MM.1S (cell line): ENCODE measurements at places on chromosomes 5 and 9.

DNA sequence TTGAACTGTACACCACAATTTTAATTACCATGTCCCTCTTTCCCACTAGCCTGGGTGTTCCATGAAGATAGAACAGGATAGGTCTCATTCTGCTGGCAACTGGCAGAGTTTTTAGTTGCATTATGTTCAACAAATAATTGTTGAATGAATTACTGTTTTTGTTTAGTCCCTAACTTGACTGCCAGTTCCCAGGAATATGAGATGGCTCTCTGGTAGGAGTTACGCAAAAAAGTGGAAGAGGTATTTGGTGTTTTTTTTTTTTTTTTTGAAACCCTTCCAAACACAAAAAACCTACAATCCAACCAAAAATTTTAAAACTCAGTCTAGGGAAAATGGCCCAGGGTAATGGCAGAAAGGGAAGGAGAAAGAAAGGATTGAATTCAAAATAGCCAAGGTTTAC, 153.6 kb downstream of the GNAQ start:
- DNase-seq, result no peak

DNA sequence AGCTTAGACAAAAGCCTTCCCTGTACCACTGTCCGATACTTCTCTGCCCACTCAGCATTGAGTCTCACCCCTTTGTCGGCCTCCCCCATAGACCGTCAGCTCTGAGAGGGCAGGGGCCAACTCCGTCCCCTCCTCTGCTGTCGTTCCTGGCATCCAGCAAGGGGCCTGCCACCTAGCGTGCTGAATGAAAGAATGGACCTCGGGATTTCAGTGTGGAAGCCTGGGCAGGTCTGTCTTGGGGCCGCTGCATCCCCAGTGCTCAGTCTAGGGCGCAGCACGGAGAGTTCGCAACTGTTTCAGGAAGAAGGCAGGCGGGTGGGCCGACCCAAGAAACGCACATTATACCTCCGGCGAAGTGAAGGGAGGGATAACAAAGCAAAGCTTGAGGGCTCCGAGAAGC, 1.5 kb upstream of the TOR1B start:
- no peak for DNase-seq

GRCh38 chr5:78286290-78286689, 8.2 kb downstream of the AP3B1 start:
- DNase-seq, result no peak

DNA sequence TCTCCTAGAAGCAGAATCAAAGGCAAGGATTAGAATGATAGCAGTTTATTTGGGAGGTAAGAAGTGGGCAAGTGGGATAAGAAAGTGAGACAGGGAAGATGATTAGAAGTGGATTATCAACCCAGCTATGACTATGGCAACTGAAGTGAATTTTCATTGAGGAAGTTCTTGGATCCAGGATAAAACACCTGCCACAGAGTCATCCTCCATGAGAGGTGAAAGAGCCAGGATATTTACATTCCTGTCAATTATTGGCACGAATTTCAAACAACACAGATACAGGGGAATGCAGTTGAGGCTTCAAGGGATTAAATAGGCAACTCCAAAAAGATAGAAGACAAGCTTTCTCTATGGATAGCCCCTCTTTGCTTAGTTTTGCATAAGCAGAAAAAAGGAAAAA, 31.8 kb upstream of the ZNF366 start:
- no peak for DNase-seq

DNA sequence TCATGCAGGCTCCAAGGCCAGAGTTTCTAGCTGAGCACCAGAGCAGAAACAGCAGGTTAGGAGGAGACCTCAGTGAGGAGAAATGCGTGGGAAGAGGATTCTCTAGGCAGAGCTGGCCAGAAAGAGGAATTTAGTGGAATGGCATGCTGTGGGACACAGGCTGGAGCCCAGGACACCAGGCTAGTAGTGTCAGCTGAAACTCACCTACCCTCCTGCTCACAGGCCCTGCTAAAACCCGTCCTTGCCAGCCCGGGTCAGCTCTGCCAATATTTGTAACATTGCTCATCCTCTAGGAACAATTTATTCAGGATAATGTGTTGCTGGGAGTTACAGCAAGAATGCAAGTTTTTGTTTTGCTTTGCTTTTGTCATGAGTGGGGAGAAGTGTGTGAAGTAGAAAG, 40.2 kb upstream of the AGXT2 start:
- DNase-seq, result no peak

- no peak for DNase-seq
These were observed 39.0 kb downstream of the ISOC1 start for GRCh38 chr5:129133553-129133952.
